ENCODE measurements at places on chromosomes 1 and 21. TPM values are rescaled to one million over a fixed set of nuclear protein-coding genes. Genes with fewer than 3 reads are reported as not detected.

DNA sequence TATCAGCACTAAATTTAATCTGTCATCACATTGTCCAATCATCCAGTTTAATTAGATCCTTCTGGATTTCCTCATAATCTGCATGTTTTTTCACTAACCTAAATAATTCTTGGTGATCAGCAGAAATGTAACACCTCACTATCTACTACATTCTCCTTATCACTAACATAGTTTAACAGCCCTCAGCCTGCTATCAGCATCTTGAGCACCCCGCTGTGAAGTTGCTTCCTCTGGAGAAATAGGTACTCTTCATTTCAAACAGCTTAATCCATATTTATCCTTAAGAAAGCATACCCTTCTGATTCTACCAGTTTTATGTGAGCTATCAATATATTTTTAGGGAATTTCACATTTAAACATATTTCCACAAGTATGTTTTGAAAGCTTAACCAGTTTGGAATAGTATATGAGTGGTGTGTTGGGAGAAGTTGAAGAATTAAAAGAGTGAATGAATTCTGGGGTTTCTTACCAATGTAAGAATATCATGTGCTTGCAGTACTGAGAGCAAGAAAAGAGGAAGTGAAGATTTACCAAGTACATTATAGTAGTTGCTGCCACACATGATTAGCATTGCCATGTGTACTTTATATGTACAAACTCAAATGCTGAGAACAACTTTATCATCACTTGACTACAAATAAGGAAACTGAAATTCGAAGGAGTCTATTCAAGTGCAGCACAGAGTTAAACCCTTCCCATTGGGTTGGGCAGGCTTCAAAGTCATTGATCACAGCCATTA, 771.1 kb upstream of the ADGRL4 start:
- no peak overlapping the region for H3K4me3 ChIP-seq
- no peaks in the 10 kb centered on the region for H3K27me3 ChIP-seq
- no peaks in the 10 kb centered on the region for H3K36me3 ChIP-seq
- DNase-seq: no peak

GRCh38 chr1:60695716-60696171, 386.6 kb upstream of the NFIA start:
- no peak overlapping the region for H3K27ac ChIP-seq
- H3K36me3 ChIP-seq: no peaks in the 10 kb centered on the region
- no peaks in the 10 kb centered on the region for H3K27me3 ChIP-seq

GRCh38 chr1:241569848-241570247, 37.7 kb downstream of the KMO start:
- no peaks in the 10 kb centered on the region for H3K36me3 ChIP-seq
- no peak for DNase-seq
- H3K27ac ChIP-seq: no peak overlapping the region
- H3K4me3 ChIP-seq: no peak overlapping the region
- H3K27me3 ChIP-seq: no peaks in the 10 kb centered on the region
- H3K4me1 ChIP-seq: no peaks in the 10 kb centered on the region

DNA sequence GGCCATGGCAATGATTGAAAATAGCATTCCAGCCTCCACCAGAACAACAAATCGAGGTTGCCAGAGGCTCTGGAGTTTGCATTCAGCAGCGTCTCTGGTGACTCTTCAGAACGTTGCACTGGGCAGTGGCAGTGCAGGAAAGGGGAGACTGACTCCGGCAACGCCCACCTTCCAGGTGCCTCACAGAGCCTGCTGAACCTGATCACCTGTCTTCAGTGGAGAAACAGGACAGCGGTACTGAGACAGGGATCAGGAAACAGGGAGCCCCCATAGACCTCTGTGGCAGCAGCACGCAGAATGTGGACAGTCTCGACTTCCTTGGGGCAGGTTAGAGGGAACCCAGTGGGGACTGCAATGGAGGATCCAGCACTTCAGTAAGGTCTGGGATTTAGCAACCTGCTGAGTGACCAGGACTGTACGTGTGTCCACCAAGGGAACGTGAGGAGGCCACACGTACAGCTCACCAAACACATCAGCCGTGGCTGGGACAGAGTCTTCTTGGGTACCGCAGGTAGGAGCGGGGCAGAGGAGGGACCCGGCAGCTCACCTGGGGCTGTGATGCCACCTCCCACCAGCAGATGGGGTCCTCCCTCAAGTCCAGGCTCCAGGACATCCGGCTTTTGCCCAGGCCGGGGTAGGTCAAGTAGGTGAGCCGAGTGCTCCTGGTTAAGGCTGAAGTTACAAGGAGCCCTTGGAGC, 128.6 kb downstream of the PRDM2 start:
- no peak overlapping the region for H3K27ac ChIP-seq
- no peak overlapping the region for H3K4me3 ChIP-seq
- no peaks in the 10 kb centered on the region for H3K27me3 ChIP-seq

DNA sequence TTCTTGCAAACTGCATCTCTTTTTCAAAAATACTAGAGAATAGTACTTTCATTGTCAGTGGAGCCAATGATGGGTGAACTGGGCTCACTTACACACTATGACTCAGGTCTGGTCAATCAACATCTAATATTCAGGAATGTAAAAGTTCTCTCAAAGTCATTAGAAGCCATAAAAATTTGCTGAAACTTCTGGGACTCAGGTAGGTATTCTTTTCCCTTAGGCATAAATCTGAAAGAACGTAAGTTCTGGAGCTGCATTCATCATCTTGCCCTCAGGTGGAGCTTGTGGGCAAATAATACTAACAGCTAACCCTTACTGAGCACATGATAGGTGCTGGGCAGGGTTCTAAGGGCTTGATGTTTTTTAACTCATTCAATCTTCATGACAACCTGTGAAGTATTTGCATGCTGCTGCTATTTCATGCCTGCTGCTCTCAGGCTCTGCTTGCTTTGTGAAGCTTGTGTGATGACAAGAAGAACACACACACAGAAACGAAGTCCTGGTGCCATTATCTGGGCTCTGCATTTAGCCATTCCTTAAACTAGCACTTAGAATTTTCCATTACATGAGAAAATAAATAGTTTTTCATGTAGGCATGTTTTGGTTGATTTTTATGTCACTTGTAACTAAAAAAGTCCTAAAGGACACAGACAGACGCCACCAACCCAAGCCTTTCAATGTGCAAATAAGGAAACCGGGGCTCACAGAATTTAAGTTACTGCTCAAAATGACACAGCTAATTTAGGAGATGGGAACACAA, 394.2 kb upstream of the LYPLAL1 start:
- H3K4me1 ChIP-seq: no peaks in the 10 kb centered on the region
- H3K36me3 ChIP-seq: no peaks in the 10 kb centered on the region
- no peak overlapping the region for H3K4me3 ChIP-seq
- H3K27me3 ChIP-seq: no peaks in the 10 kb centered on the region
- no peak overlapping the region for H3K27ac ChIP-seq
- no peak for DNase-seq

DNA sequence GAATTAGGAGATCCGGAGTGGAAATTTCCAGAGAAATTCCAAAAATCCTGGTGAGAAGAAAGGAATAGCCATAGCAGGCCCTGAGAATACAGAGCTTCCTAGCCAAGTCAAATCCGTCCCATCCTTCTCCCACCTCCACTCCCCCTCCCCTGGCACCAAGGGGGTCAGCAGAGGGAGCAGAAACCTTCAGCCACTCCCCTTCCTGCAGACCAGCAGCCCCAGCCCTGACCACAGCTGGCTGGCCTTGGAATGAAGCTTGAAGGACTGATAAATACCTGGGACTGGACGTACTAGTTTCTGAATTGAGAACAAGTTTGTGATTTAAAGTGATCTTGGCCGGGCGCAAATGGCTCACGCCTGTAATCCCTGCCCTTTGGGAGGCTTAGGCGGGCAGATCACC, 13.8 kb upstream of the RIPPLY3 start:
- H3K4me1 ChIP-seq: no peaks in the 10 kb centered on the region
- H3K36me3 ChIP-seq: no peaks in the 10 kb centered on the region
- no peak for DNase-seq

GRCh38 chr1:113998361-113998760, 19.1 kb downstream of the OLFML3 start:
- H3K27me3 ChIP-seq: no peaks in the 10 kb centered on the region
- DNase-seq: no peak
- H3K36me3 ChIP-seq: no peaks in the 10 kb centered on the region
- H3K4me3 ChIP-seq: no peak overlapping the region

DNA sequence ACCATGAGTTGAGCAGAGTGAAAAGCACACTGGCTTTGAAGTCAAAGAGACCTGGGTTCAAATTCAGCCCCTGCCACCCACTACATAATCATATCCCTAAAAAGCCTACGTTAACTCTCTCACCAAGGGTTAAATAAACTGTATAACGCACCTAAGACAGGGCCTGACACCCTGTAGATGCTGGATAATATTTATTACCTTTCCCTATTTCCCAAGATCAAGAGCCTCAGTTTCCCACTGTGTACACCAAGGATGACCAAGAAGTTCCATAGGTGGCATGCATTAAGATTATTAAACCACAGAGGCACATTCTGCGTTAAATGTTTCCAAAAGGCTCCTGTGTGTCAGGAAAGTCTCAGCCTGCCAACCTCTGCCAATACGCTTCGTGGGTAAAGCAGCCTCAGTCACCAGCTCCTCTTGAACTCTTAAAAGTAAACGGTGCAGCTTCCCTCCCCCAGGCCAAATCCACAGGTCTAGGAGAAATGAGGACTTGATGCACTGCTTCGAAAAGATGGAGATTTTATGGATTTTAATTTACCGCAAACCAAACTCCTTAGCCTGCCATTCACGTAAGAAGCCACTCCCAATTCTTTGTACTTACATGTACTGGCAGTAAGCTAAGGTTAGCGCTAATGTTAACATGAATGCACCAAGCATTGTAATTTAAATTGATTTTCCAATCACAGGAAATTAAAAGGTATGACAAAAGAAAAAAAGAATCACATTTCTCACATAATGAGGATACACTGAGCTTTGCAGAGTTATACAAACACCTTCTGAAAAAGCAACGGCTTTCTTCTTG, 2.6 kb downstream of the USP24 start:
- no peaks in the 10 kb centered on the region for H3K27me3 ChIP-seq
- no peaks in the 10 kb centered on the region for H3K4me1 ChIP-seq
- H3K4me3 ChIP-seq: no peak overlapping the region
- H3K27ac ChIP-seq: peak overlapping the region; percentile 13

DNA sequence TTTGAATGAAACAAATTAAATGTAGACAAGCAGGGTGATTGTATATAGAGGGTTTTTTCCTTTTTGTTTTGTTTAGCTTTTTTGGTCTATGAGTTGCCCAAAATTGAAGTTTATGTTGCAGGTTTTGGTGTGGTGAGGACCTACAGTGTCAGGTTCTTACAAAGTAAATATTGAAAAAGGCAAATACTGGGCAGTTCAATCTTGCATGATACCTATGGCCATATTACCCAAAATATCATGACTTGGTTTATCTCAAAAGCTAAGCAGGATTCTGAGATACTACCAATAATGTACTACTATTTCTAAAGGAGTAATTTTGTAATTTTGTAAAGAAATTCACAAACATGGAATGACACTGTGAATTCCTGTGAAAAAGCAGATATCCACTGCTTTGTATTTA, 1.8 kb downstream of the DNAJB4 start:
- no peak for DNase-seq
- H3K36me3 ChIP-seq: no peaks in the 10 kb centered on the region
- no peaks in the 10 kb centered on the region for H3K27me3 ChIP-seq
- H3K4me1 ChIP-seq: no peaks in the 10 kb centered on the region
- H3K4me3 ChIP-seq: peak overlapping the region; percentile 97

DNA sequence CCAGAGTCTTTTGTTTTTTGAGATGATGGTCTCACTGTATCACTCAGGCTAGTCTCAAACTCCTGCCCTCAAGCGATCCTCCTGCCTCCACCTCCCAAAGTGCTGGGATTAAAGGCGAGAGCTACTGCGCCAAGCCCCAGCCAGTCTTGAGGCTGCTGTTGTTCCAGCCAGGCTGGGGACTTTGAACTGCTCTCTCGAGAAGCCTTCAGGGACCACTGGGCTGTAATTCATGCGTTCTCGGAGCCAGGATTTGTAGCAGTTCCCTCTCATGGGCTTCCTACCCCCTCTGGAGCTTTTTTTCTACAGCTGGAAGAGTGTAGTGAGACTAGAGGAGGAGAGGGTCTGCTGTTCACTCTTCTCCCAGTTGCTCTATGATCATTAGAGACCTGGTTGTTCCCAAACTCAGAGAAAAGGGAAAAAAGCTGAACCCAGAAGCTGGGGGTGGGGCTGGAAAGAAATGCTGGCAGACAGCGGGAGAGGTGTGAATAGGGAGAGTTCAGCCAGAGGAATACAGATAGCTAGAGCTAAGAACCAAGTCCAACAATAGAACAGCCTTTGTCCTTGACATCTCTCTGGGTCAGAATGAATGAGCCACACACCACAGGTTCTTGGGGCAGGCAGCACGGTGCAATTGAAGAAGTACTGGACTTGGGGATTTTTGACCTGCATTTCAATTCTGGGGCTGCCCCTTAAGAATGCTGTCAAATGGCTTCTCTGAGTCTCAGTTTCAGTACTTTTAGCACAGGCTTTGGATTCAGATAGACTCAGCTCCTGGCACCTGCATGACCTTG, 13.2 kb upstream of the SLC41A1 start:
- H3K27me3 ChIP-seq: no peaks in the 10 kb centered on the region
- no peaks in the 10 kb centered on the region for H3K4me1 ChIP-seq
- H3K36me3 ChIP-seq: no peaks in the 10 kb centered on the region
- DNase-seq: no peak
- H3K27ac ChIP-seq: no peak overlapping the region

DNA sequence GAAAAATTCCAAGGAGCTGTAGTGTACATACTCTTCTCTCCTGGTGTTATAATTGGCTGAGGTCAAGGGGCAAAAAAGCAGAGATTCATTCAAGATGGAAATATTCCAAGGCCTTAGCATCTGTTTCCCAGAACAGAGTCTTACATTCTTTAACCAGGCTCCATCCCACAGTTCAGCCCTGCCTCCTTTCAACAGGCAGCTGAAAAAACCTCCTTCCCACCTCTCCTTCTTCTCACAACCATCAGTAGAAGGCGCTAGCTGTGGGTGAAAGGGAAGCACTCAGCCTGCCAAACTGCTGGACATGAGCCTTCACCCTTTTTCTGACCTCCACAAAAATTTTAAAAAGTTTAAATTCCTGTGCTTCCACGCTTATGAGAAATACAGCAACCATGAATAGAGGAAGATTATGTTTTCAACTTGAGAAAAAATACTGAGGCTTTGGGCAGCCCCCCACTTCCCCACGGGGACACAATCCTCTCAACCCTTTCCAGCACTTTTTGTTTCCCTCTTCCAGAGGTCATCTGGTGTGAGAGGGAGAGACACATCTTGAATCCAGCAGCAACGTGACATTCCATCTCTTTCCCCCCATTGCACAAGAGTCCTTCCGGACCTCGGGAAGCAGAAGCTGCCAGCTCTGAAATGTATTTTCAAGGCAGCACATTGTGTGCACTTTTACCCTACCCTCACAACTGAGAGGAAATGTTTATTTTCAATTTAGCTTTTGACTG, 43.2 kb upstream of the FMO2 start:
- no peak overlapping the region for H3K4me3 ChIP-seq
- H3K27me3 ChIP-seq: no peaks in the 10 kb centered on the region
- H3K4me1 ChIP-seq: peaks cover 3% of the 10 kb centered on the region
- H3K27ac ChIP-seq: peak overlapping the region; percentile 95
- peak; percentile 78 for DNase-seq

Gene DNAJC6
- total RNA-seq: 2.3 TPM

Gene PM20D1
- total RNA-seq: 0.19 TPM

Gene FCMR
- total RNA-seq: 4.0 TPM

Gene STUM
- 3.0 TPM for total RNA-seq

Gene INSRR
- 0.51 TPM for total RNA-seq

Gene CCSAP
- 3.5 TPM for total RNA-seq

Gene LHX4
- total RNA-seq: not detected

Measured in aorta (tissue), 5 donors.